DMS153 (cell line): ENCODE measurements at places on chromosomes 12 and 14.

- DNase-seq: no peak
These were observed 17.4 kb downstream of the CLEC4C start for GRCh38 chr12:7729746-7730145.

DNA sequence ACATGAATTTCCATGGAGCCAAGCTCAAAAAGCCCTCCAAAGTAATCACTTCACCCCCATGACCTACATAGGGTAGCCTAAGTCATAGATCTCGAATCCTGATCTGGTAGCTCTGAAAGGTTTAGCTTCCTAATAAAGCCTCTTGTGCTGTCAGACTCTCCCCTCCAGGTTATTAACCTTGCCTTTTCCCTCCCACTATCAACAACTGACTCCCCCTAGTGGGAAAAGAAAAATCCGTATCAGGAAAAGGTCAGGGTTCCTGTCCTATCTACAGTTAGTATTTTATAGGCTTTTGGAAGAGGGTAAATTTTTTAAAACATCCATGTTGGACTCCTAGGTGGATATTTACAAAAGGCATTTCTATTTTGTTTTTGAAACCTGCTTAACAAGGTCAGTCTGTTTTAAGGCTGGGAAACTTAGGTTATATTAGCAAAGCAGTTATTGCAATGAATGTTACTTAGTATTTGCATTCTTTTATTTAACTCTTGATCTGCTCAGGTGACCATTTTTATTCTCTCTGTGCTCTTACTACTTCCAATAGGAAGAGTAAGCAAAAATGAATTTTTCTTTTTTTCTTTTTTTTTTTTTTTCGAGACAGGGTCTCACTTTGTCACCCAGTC, 8.0 kb downstream of the YY1 start:
- peak; percentile 1 for DNase-seq

DNA sequence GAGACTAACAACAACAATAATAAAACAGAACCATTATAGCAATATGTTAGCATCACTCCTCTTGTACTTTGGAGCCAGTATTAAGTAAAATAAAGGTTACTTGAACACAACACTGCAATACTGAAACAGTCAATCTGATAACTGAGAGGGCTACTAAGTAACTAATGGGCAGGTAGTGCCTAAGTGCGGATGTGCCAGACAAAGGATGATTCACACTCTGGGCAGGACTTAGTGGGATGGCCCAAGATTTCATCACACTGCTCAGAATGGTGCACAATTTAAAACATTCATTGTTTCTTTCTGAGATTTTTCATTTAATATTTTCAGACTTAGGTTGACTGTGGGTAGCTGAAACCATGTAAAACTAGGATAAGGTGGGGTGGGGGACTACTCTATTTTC, 131.9 kb upstream of the CAND1 start:
- no peak for DNase-seq

GRCh38 chr12:26244503-26244902, 49.1 kb downstream of the SSPN start:
- no peak for DNase-seq

DNA sequence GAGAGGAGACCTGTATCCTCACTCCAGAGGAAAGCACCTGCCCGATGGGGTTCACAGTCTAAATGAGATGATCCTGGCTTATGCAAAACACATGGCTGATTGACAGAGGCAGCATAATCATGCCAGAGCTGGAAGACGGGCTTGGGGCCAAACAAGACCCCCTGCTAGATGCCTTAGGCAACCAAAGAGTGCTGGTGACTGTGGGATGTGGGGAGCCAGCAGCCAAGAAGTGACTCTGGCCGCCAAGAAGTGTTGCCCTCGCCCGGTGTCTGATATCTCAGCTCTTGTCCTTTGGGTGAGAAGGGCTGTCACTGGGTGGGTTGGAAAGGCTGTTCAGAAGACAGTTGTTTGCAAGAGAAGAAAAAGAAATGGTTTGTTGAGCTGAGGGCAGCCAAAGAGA, 56.7 kb downstream of the PLEKHG3 start:
- no peak for DNase-seq

DNA sequence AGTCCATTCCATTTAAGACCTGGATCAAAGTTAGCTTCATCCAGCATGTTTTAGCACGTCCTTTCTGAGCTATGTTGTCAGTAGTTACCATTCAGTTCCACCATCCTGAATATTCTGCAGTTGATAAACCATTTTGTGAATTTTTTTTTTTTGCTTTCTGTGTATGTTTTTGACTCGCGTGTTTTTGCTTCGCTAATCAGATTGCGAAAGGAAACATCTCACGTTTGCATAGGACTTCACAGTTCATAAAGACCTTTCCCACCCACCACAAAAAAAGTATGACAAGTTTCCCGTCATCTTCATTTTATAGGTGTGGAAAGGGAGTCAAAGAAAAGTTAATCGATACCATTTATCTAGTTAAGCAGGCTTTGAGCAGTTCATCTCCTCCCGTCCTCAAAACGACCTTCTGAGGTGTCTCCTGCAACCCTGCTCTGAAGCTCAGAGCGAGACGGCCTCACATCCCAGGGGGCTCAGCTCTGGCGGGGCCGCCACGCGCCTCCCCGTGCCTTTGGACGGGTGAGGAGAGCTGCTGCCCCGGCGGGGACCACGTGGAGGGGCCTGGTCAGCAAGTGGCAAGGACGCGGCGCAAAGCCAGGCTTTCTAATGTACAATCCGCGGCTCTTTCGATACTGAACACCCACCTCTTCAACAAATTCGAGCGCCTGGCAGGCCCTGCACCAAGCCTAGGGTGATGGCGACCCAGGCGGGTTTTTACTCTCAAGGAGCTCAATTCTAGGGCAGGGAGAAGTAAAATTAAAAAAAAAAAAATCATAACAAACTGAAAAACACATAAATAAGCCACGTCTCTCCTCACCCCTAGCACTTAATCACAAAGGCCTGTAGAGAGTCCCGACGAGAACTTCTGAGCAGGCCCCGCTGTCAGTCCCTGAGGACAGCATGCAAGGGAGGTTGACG, 988 bp upstream of the TMEM263 start:
- DNase-seq: peak; percentile 1

DNA sequence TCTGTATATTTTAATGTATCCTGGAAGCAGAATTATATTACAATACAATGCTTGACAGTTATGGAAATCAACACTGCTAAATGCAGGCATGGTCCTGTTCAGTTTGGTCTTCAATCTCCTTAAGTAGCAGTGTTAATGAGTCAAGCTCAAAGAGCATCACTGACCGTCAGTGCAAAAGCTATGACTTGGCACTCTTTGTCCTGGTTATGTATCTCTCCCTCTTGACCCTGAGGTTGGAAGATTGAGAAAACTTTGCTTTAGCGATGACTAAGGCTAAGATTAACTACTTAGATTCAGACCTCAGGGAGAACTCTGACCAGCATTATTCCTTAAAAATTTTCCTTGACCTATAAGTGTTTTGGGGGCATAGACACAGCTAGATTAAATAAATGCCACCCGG, 10.9 kb downstream of the CLEC7A start:
- no peak for DNase-seq

- DNase-seq: no peak
These were observed at the start of gene IKZF4 for GRCh38 chr12:56020423-56021184. Gene IKZF4, plus strand, starts transcription at chr12:56021043. Its CDS starts 451 bp downstream, at chr12:56021494.

DNA sequence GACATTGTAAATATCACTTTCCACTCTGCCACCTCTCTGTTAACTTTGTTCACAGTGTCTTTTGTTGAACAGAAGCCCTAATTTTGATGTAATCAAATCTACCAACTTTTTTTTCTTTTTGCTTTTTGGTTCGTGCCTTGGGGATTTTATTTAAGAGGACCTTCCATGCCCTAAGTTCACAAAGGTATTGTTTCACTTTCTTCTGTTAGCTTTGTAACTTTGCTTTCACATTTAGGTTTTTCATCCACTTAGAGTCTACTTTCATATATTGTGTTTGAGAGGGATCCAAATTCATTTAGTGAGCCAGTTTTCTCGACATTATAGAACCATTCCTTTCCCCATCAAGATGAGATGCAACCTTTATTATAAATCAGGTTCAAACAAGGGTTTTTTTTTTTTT, 275.7 kb upstream of the CRY1 start:
- no peak for DNase-seq

DNA sequence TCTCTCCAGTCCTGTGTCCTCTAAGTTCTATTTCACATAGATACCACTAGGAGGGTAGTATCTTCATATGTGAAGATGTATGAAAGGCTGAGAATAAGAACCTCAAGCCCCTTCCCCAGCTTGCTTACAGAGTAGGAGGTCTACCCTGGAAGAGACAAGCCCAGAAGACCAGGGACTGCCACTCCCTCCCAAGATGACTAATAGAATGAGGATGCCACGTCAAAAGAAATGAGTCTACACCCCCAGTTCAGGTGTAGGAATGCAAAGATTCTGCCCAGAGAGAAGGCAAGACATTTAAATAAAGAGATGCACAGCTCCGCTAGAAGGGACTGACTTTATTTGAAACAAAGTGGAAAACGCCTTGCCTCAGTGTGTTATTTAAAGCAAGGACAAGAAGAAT, 1006.0 kb upstream of the USP15 start:
- DNase-seq: no peak

GRCh38 chr12:44000309-44000952, 164.6 kb downstream of the TMEM117 start:
- DNase-seq: no peak

- no peak for DNase-seq
These were observed 31.3 kb upstream of the SSTR1 start for GRCh38 chr14:38176379-38176778.

- no peak for DNase-seq
These were observed 67.8 kb downstream of the PELI2 start for GRCh38 chr14:56185992-56186391.

DNA sequence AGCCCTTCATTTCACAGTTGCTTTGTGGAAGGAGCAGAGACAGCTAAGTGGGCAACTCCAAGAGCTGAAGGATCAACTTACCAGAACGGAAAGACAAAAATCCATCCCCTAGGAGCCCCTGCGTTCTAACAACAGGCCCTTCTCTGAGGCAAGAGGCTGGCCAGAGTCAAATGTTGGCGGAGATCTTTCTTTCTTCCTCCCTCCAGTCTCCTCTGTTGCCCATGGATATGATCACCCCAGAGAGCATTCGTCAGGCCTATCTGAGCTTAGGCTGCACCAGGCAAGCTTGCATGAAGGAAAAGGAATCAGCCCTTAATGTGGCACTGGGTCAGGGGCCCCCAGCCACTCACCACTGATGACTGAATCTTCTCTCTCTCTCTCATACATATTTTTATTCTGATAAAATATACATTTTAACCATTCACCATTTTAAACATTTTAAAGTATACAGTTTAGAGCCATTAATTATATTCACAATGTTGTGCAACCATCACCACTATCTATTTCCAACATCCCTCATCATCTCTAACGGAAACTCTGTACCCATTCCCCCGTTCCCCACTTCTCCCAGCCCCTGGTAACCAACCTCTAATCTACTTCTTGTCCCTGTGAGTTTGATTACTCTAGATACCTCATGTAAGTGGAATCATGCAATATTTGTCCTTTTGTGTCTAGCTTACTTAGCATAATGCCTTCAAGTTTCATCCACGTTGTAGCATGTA, 52.9 kb upstream of the CCND2 start:
- no peak for DNase-seq

DNA sequence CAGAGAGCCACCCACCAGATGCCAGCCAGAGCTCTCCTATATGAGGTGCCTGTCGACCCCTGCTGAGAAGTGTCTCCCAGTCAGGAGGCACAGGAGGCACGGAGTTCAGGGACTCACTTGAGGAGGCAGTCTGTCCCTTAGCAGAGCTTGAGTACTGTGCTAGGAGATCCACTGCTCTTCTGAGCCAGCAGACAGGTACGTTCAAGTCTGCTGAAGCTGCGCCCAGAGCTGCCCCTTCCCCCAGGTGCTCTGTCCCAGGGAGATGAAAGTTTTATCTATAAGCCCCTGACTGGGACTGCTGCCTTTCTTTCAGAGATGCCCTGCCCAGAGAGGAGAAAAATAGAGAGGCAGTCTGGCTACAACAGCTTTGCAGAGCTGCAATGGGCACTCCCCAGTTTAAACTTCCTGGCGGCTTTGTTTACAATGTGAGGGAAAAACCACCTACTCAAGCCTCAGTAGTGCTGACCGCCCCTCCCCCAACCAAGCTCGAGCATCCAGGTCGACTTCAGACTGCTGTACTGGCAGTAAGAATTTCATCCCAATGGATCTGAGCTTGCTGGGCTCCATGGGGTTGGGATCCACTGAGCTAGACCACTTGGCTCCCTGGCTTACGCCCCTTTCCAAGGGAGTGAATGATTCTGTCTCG, 146.7 kb upstream of the USP15 start:
- DNase-seq: no peak

GRCh38 chr12:120367233-120367923, 1.6 kb downstream of the MSI1 start:
- DNase-seq: no peak

- no peak for DNase-seq
These were observed 25.3 kb downstream of the PAH start for GRCh38 chr12:102891756-102892155.

DNA sequence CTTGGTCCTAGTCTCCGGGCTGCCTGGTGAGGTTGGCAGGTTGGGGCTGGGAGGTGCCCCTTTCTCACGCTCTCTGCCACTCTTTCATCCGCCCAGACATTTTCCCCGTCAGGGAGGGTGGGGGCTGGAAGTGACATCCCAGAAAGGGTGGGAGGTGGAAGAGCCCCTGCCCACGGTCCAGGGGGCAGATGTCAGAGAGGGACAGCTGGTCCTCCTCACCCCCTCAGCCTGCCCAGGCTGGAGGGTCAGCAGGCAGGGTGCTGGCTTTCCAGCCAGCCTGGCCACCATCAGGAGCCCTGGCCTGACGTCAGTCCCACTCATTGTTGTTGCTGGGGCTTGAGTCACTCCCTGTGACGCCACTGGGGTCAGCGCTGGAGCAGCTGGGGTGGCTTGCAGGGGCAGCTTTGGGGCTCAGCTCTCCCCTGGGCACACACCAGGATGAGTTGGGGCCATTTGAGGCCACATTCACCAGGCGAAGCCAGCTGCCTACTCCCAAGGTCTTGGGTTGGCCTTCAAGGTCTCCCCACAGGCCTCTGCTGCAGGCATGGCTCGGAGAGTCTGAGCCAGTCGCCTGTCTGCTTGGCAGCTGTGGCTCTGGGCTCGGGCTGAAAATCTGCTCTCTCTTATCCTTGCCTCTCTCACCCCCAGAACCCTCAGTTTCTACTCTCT, 5.7 kb upstream of the ATG101 start:
- no peak for DNase-seq

GRCh38 chr12:110732572-110732971, 10.1 kb downstream of the PPP1CC start:
- no peak for DNase-seq

- peak; percentile 89 for DNase-seq
These were observed 32.4 kb downstream of the PLEKHG7 start for GRCh38 chr12:92735131-92735721.

DNA sequence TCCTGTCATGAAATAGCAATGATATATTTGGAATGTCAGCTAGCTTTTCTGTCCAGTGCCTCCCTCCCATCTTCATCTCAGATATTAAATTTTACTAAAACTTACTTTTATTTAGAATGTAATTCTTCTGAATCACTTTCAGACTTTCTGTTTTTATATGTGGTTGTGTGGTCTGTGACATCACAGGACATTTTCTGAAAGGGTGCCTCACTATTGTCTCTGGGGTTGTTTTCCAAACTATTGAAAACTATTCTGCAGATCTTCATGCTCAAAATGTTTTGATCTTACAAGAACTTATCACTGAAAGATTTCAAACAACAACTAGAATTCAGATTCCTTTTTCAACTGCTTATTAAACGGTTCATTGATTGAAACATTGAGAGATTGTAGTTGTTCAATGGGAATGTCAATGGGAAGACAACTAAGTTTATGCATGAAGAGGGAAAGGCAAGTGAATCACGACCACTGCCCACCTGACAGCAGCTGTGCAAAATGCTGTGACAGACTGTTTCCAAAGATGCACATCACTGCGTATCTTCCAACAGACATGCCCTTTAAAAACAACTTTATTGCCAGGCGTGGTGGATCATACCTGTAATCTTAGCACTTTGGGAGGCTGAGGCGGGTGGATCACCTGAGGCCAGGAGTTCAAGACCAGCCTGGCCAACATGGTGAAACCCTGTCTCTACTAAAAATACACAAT, 51.3 kb downstream of the KLRG1 start:
- no peak for DNase-seq
